ENCODE measurements at places on chromosomes 2 and 18.

GRCh38 chr2:224008702-224009261 is 30.3 kb downstream of the SERPINE2 start:
- no peak for DNase-seq

DNA sequence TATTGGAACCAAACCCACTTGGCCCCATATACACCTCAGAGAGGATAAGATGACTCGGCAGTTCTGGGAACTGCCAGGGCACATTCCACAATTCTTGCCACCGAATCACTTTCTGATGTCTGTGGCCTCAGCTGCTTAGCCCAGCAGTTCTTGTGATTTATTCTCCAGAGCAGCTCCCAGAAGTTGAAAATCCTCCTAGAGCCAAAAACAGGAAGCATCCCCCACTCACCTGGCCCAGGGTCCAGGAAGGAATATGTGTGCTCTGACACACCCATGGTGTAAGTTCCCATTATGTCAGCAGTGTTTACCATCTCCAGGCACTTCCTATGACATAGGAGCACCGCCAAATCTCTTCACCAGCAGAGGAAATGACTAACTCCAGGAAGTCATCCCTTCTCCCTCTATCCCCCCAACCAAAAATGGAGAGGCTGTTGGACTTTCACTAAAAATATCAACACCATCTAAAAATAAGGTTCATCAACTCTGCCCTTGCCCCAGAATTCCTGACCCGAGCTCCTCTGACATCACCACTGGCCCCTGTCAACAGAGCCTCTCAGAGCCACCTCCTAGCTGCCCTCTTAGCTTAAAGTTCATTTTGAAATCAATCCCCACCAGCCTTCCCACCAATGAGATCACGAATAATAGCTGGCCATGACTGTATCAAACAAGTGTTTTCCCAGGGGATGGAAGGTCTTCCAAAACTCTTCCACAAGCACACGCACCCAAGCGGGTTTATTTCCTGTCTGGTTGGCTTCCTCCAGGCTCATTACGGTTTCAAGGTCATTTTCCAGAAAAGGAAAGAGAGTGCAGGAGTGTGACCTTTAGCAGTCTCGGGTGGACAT is 223.1 kb upstream of the PARD3B start:
- DNase-seq: no peak

DNA sequence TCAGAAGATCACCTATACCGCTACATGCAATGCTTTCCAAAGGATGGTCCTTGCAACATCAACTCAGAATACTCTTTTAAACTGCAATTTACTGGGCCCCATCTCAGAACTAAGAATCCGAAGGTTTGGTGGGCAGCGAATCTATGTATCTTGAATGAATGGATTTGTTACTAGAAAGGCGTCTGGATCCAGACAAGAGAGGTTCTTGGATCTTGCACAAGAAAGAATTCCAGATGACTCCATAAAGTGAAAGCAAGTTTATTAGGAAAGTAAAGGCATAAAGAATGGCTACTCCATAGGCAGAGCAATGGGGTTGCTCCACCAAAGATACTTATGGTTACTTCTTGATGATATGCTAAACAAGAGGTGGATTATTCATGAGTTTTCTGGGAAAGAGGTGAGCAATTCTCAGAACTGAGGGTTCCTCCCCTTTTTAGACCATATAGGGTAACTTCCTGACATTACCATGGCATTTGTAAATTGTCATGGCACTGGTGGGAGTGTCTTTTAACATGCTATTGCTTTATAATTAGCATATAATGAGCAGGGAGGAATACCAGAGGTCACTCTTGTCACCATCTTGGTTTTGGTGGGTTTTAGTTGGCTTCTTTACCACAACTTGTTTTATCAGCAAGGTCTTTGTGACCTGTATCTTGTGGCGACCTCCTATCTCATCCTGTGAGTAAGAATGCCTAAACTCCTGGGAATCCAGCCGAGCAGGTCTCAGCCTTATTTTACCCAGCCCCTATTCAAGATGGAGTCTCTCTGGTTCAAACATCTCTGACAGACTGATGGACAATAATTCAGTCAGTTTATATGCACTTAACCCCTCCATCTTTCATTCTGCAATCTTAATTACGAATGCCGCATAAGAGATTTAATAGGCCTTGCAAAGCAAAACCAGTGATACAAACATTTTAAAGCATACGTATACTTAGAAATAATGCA is 7.5 kb upstream of the RMDN2 start:
- DNase-seq: no peak

DNA sequence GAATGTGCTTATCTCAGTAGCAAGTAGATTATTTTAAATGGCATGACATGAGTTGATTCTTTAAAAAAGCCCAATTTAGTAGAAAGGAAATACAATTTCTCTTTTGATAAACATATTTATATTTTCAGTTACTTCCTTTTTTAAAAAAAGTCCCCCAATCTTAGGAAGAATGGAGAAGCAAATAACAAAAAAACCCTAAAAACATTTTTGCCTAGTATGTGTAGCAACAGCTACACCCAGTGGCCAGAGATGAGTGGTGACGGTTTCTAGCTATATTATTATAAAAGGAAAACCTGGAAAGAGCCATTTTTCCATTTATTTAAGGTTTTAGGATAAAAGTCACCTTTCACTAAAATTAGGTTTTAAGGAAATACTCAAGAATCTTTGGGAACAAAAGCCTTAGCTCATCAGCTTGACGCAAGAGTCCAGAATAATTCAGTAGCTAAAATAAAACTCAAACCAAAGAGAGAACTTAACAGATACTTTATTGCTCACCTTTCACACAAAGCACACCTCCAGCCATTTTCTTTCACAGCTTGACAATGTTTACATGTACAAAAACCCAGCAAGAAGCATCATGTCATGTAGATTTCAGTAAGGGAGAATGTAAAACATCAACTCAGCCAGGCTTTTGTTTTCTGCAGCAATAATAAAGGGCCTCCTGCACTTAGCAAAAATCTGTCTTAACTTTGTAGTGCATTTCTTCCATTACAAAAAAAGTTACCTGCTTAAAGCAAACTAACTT is 15.7 kb downstream of the FAM98A start:
- DNase-seq: no peak

- no peak for DNase-seq
Measured at GRCh38 chr2:43050866-43051265, 175.5 kb downstream of the ZFP36L2 start.

DNA sequence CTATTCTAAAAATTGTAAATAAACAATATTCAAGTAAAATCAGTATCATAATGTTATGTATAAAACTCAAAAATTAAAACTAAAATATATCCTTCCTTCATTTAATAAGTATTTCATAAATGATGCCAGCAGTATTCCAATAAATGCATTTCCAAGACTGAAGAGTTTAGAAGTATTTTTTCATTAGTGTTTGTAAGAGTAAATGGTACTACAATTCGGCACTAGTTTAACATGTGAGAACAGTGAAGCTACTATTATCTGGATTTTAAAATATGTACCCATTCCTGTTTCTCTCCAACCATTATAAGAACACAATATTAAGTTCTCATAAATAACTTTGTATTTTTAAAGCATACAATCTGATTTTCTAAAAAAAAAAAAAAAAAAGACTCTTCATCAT is 3.3 kb downstream of the BAZ2B start:
- no peak for DNase-seq

DNA sequence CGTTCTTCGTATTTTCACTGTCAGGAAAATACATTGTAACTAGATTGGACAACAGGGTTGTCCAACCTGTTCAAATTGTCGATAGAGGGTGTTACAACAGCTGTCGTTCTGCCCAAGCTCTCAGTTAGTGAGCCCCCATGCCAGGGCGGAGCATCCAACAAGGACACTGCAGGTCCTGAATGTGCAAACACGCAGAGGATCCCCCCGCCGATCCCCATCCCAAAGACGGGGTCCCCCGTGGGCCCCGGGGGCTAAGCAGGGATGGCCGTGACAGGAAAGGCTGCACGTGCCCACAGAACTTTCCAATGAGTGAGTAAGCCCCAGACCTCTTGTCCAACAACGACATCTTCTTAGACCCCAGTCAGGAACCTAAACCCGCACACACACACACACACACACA is 140.8 kb downstream of the PXDN start:
- peak; percentile 43 for DNase-seq

- DNase-seq: no peak
Measured at GRCh38 chr2:222404151-222404905, 20.0 kb upstream of the SGPP2 start.

DNA sequence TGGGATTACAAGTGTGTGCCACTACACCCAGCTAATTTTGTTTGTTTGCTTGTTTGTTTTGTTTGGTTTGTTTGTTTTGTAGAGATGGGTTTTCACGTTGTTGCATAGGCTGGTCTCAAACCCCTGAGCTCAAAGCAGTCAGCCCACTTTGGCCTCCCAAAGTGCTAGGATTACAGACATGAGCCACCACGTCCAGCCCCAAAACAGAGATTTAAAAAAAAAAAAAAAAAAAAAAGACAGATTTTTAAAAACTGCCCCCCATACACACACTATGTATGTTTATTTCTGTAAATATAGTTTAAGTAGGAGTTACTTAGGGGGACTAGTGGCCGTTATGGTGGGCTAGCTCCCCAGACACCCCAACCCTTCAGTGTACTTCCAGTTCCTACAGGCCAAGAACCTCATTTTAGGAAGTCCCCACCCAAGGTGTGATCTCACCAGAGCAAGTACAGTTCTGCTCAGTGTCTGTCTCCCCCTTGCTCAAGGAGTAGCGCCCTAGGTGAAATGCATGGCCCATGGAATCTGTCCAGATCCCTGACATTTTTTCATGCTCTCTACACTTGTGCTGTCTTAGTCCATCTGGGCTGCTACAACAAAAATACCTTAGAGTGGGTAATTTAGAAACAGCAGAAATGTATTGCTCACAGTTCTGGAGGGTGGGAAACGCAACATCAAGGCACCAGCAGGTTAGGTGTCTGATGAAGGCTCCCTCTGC is 1.6 kb upstream of the TMBIM1 start:
- DNase-seq: no peak

DNA sequence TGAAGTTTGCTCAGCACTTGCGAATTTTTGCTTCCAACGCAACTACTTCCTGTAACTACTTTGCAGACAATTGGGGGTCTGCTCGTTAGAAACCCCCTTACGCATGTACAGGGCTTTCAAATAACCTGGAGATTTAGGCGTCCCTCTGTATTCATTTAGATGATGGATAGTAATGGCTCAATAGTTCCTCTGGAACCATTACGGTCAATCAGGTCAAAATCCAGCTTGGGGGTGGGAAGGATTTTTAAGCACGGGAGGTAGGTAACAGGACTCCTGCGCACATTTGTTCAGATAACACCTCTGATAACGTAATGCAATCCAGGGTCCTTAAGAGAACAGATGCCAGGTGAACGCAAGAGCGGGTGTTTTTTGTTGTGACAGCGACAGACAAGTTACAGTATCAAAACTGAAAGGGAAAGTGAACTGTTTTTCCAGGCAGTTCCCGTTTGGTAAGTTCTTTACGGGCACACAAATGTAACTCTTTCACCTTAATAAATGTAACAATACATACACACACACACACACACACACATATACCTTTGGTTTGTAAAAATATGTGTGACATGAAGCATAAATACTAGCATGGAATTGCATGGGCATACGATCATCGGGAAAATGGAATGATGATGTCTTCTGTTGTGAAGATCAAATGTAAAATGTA is 3.8 kb upstream of the OSR1 start:
- no peak for DNase-seq

DNA sequence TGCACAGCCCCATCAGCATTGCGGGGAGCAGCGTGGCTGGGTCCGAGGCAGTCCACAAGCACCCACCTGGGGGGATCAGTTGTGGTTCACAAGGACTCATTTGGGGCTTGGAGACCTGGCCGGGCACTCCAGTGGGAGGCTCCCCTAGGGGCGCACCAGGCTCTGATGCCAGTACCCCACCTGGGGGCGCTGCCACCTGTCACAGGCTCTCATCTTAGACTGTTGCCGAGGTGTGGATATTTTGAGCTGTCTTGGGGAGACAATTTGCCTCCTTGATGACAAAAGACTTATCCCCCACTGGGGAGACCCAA is 3.0 kb downstream of the ADRA2B start:
- DNase-seq: no peak

DNA sequence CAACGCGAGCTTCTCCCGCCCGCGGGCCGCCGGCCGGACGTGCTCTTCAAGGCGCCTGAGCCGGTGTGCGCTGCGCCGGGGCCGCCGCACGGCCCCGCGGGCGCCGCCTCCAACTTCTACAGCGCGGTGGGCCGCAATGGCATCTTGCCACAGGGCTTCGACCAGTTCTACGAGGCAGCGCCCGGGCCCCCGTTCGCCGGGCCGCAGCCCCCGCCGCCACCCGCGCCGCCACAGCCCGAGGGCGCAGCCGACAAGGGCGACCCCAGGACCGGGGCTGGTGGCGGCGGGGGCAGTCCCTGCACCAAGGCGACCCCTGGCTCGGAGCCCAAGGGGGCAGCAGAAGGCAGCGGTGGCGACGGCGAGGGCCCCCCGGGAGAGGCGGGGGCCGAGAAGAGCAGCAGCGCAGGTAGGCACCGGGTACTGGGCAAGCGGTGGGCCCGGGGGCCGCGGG is 676 bp downstream of the HOXD11 start:
- DNase-seq: no peak

DNA sequence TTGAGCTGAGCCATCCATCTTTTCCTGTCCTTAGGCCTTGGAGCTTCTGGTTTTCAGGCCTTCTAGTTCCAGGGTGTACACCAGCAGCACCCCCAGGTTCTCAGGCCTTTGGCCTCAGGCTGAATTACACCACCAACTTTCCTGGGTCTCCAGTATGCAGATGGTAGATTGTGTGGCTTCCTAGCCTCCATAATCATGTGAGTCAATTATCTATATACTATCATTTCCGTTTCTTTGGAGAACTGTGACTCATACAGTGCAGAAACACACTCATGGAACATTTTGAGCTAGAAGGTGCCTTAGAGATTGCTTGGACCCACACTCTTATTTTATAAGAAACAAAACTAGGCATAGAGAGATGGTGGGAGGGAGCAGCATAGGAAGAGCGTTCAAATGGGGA is 167.4 kb downstream of the NCK2 start:
- no peak for DNase-seq

- no peak for DNase-seq
Measured at GRCh38 chr2:7424481-7424880, 507.3 kb downstream of the RNF144A start.
